ENCODE measurements at places on chromosomes 16 and 17.

GRCh38 chr17:2863204-2863603, 67.0 kb downstream of the RAP1GAP2 start:
- no peak for DNase-seq

DNA sequence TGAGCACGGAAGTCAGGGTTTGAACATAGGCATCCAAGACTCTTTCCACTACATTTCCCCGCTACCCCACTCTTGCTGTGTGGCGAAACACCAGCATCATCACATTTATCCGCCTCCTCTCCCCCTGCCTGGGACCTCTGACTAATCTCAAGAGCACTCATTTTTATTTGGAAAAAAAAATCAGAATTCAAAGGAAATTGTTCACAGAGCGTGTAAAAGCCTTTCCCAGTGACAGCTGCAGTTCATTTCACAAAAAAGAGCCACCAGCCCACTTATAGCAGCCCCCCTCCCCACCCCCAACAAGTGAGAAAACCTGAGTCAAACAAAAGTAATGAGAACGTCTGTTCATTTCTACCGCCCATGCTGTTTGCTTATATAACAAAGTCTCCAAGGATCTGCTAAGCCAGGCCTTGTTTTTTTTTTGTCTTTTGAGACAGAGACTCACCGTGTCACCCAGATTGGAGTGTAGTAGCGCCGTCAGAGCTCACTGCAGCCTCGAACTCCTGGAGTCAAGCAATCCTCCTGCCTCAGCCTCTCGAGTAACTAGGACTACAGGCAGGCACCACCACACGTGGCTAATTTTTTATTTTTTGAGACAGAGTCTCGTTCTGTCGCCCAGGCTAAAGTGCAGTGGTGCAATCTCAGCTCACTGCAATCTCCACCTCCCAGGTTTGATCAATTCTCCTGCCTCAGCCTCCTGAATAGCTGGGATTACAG, 48.3 kb upstream of the HAPSTR1 start:
- DNase-seq: no peak

GRCh38 chr16:89048090-89048725, 45.4 kb upstream of the ACSF3 start:
- peak; percentile 43 for DNase-seq

DNA sequence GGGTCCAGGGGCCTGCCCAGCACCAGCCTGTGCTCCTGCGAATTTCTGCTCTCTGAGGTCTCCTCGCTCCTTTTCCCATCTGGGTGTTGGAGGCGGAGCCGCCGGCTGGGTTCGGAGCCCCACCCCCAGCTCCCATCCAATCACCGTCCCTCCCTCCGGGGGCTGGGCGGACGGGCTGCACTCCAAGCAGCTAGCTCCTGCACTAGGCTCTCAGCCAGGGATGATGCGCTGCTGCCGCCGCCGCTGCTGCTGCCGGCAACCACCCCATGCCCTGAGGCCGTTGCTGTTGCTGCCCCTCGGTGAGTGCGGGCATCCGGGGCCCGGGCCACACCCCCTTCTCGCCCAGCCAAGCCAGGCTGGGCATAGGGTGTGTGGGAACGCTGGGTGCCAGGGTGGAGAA, at the start of gene NRN1L:
TSS of gene NRN1L (plus strand) at position 202 of the 400 bp plus-strand sequence. CDS start at position 221, 19 bp downstream.
- DNase-seq: peak; percentile 94

GRCh38 chr16:65917466-65917865, 449.0 kb upstream of the CDH5 start:
- no peak for DNase-seq

DNA sequence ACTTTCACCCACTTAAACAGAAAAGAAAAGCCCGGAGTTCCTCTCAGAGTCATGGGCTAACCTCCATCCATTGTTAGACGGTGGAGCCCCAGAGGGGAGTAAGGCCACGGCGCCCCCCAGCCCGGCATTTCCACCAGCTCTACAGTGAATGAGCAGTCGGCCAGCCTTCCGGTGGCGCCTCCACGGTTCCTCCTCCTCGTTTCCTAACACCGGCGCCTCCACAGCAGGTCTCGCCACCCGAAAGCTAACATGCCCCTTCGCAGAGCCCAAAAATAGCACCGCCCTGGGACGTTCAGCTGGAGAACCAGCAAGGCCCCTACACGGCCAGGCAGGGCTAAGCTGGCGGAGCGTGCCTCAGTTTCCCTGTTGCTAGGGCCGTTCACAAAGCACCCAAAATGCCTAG, 858 bp downstream of the MMD start:
- DNase-seq: peak; percentile 49

DNA sequence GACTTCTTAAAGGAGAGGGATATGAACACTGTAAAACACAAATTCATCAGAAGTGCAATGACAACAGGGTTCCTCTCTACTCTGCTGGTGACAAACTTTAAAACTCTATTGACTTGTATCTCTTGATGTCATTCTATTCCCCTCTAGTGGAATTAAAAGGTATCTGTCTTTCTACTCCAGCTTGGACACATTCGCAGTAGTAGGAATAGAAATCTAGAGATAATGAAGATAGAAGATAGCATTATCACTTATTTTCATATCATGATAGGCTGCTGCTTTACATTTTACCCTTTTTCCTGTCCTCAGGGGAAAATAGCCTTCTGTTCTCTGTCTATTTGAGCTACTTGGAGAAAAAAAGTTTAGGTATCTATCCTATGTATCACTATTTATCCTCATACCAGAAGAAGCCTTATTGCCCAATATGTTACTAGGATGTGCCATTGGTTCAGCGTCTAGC, 209.6 kb upstream of the CACNG5 start:
- peak; percentile 14 for DNase-seq

- no peak for DNase-seq
These were observed 8.7 kb downstream of the FMNL1 start for GRCh38 chr17:45230410-45230786.

- DNase-seq: no peak
These were observed 39.7 kb upstream of the PVALEF start for GRCh38 chr17:81125573-81126081.

- DNase-seq: no peak
These were observed 172.5 kb downstream of the ZFHX3 start for GRCh38 chr16:72875291-72876031.

GRCh38 chr16:53898993-53899392, 195.0 kb downstream of the FTO start:
- no peak for DNase-seq

GRCh38 chr17:6675201-6675825, 23.8 kb downstream of the C17orf100 start:
- no peak for DNase-seq

DNA sequence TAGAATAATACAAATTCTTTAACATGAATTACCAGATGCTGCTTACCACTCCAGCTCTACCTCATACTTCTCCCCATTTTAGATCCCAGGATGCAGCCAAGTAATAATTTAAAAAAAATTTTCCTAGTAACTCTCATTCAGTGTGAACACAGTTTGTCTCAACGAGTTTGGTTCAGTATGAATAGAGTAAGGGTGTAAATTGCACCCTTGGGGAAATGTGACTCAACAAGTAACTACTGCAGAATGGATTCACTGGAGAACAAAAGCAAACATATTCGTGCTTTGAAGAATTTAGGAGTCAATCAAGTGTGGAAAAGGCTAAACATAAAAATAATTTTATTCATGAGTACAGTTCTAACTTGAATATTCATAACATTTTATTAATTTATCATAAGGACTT, 23.0 kb downstream of the KCNJ16 start:
- DNase-seq: no peak

- DNase-seq: no peak
These were observed 6.0 kb upstream of the CCL2 start for GRCh38 chr17:34249061-34249460.

- peak; percentile 89 for DNase-seq
These were observed 26.2 kb upstream of the PIK3R5 start for GRCh38 chr17:8991514-8992285.

GRCh38 chr17:29757788-29758187, 135.1 kb upstream of the CORO6 start:
- DNase-seq: no peak

GRCh38 chr17:29384901-29385300, 5.3 kb upstream of the TAOK1 start:
- no peak for DNase-seq

DNA sequence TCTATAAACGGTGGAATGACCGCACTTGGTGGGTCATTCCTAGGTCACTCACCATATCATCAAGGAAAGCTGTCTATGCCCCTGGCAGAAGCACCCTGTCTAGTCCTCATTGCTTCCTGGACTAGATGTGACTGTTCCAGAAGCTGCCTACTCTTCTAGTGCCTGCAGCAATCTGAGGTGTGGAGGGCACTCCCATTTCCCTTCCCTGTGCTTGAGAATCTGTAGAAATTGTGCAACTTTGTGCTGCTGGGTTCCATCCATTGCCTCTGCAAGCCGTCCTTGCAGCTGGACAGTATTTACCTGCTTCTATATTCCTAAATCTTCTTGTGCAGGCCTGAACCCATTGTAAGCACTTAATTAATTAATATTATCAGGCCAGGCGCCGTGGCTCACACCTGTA, 52.1 kb downstream of the CACNG3 start:
- DNase-seq: no peak

GRCh38 chr17:37422971-37423625, 16.4 kb downstream of the TADA2A start:
- no peak for DNase-seq

DNA sequence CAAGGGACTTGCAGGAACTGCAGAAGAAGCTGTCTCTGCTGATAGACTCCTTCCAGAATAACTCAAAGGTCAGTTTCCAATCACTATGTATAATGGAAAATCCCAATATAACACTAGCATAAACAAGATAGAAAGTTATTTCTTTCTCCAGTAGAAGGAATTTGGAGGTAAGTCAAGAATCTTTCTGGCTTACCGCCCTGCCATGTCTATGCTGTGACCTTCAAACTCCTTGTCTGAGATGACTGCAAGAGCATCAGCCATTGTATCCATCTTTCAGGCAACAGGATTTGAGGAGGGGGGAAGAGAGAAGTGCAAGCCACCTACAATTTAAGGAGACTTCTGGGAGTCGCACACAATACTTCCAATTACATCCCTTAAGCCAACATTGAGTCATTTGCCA, 2.7 kb downstream of the LDAF1 start:
- no peak for DNase-seq

DNA sequence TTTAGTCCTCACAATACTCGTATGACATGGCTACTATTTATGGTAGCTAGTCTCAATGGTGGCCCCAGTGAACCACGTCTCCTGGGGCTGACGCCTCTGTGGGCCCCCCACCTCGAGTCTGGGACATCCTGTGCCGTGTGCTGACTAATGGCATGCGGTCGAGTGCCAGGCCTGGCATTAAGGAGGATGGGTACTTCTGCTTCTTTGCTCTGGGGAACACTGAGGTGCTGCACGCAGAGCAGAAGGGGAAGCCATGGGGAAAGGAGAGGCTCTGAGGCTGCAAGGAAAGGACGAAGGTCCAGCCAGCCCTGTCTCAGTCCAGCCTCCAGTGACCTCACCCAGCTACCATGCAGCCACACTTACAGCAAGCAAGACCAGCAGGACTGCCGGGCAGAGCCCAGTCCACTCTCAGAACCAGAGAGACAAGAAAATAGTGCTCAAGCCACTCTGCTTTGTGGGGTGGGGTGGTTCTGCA, 5.7 kb upstream of the MPRIP start:
- no peak for DNase-seq

GRCh38 chr17:59761385-59762048, 54.1 kb downstream of the VMP1 start:
- peak; percentile 54 for DNase-seq

- no peak for DNase-seq
These were observed 63.0 kb upstream of the ERCC4 start for GRCh38 chr16:13856811-13857511.
